GM18507 (cell line): ENCODE measurements at places on chromosomes 6 and 20.
A peak's percentile ranks its signal among the peaks of the same experiment; 100 is the strongest.

GRCh38 chr6:5506149-5506548 is 244.8 kb downstream of the FARS2 start:
- no peak for DNase-seq

- DNase-seq, result no peak
These were observed 79.1 kb downstream of the CD164 start for GRCh38 chr6:109303164-109303563.

DNA sequence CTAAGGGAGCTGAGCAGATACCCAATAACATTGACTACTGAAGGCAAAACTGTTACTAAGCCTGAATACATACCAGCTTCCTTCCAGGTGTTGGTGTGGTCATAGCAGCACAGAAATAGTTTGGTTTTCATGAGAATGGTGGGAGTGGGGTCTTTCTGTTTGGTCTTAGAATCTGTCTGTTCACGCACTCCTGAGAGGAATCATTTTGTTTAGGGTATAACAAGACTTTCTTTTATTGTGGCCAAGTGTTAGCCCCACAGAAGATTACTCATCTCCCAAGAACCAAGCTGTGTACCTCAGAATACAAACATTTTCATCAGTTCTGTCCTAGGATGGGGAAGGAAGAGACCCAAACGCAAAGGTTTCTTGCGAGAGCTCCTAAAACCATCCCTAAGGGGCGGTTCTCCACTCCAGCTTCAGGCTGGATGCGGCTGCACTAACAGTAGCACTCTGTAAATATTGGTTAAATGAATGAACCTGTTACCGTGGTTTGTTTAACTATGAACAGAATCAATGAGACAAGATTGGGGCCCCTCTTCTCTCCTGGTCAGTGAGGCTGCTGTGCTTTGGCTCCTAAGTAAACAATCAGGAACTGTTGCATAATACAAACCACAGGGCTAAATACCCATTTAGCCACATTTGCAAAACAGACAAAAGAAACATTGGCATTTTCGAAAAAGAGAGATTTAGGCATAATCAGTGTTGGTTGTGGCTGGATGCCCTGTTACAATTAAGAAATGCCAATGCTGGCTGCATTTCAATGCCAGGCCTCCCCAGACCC is 44.9 kb downstream of the SNAP25 start:
- no peak for DNase-seq

DNA sequence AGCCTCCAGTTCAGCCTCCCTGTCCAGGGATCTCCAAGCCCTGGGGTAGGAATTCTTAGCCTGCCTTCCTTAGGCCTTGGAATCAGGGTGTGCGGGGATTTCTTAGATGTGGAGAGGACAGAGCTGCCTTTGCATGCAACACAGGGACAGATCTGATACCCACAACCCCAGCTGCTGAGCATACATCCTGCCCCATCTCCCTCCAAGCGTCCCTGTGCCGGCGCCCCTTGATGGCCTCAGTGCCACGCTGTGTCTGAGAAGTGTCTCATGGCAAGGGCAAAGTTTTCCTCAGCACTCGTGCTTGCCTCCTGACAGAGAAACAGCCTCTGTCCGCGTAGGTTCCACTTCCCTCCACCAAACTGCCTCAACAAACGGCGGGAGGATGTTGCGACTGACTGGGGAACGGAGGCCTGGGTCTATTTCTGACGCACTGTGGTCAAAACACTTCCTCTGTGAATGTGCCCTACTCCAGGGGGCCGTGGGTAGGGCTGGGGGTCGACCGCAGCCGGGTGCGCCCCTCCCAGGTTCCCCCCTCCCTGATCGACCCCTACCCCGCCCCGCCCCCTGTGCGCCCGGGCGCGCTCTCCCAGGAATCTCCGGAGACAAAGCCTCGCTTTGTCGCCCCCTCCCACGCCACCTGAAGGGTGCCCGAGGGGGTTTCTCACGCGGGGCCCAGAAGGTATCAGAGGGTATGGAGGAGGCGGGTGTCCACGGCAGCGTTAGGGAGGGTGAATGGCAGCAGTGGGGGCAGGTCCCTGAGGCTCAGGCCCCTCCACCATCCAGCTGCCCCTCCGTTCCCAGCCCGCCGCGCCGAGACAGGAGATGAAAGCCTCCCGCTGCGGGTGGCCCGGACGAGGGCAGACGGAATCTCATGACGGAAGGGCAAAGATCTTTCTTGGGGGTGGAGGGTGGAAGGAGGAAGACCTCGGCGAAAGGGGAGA is 806 bp downstream of the MICAL1 start:
- DNase-seq, result peak; percentile 37

DNA sequence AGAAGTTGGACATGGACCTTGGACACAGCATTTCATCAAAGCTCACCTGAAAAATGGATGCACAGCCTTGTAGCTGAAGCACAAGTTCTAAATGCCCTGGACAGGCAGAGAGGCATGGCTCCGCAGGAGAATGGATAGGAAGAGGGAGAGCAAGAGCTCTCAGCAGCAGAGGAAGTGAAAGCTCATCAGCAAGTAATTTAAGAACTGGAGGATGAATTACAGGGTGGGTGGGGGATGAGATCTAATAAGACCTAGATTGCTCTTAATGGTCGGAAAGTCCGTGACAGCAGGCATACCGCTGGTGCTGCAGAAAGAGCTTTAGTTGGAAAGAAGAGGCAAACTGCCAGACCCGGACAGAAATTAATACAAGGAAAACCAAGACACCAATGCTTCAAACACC is 37.3 kb upstream of the SAYSD1 start:
- no peak for DNase-seq

GRCh38 chr6:107116328-107116892 is 1.1 kb upstream of the BEND3 start:
- no peak for DNase-seq

DNA sequence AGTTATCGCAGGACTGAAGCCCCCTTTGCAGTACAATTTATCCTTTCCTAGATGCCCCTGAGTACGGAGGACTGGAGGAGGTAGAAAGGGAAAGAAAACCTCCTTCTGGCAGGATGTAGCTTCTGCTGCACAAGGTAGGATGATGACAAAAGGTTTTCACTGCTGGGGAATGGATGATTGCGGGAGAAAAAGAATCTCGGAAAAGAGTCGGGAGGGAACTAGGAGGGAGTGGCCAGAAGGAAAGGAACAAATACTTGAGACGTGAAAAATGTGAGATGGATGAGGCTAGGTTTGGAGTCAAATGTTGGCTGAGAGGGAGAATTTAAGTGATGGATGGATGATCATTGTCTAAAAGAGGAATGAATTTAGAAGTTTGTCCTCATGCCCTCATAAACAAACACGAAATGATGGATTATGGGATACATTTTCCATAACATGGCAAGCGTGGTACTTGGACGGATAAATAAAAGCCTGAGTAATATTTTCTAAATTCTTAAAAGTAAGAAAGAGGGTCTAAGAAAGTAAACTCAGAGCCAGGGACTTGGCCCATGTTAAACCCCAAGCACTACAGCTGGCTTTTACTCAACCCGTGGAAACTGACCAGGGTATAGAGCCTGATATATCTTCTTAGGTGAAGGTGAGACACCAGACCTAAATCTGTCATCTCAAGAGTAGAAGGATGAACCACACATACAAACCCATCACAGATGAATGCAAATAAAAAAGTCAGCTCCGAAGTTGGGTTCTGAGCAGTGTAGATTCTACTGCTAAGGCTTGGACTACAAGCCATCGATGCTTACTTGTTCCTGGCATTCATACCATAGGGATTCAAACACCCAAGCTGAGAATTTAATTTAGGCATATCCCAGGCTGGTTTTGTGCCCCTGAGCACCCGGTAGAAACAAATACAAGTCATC is 72.4 kb downstream of the HFE start:
- no peak for DNase-seq

GRCh38 chr20:40949346-40949745 is 79.3 kb upstream of the TOP1 start:
- DNase-seq, result no peak

- DNase-seq, result no peak
These were observed 59.0 kb upstream of the EEF1A1 start for GRCh38 chr6:73579851-73580246.

DNA sequence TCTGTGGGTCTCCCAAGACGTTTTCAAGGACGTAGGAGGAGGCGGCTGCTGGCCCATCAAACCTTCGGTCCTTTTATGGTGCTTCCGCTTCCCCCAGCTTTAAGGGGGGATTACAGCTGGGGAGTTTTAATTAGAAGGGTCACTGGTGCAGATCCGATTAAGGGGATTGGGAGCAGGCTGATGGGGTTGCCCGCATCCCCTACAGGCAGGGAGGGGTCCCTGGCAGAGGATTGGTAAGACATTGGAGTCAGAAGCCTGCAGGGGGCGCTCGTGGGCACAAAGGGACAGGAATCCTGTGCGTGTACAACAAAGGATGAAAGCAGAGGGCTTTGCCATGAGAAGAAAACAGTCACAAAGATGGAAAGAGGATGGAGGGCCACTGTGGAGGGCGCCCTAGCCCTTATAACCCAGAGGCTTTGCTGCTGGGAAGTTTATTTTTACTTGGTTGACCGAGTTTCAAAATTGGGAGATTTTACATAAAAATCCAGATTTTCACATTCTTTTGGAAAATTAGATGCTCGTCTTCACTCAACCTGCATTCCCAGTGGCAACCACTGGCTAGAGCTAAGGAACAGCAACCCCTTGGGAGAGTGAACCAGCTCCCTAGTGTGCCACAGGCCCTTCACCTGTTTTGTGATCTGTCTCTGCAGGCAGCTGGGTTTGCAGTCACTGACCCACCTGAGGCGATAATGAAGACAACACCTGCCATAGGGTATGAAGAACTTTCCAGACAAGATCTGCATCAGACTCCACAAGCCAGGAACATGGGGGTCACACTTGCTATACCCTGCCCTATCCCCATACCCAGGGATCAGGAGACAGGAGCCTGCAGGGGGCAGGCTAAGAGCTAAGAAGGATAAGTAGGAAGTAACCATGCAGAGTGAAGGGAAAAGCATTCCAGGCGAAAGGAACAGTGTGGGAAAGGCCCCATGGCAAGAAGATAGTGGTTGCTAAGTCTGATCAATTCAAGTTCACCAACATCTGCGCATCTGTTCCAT is 97.7 kb downstream of the KCNB1 start:
- peak; percentile 11 for DNase-seq

- DNase-seq, result no peak
These were observed 437.5 kb downstream of the CBLN4 start for GRCh38 chr20:55567826-55568225.

DNA sequence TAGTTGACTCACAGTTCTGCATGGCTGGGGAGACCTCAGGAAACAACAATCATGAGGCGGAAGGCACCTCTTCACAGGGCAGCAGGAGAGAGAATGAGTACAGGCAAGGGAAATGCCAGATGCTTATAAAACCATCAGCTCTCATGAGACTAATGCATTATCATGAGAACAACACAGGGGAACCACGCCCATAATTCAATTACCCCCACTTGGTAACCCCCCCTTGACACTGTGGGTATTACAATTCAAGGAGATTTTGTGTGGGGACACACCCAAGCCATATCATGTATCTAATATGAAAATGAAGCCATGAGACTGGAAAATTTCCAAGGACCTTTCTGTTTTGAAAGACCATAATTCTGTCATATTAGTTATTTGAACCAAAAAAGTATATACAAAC is 342.4 kb upstream of the PLCB4 start:
- DNase-seq, result no peak

GRCh38 chr6:15359335-15359862 is 113.5 kb downstream of the JARID2 start:
- DNase-seq, result no peak

- DNase-seq, result no peak
These were observed 160.2 kb downstream of the SYCP2 start for GRCh38 chr20:59772931-59773913.

DNA sequence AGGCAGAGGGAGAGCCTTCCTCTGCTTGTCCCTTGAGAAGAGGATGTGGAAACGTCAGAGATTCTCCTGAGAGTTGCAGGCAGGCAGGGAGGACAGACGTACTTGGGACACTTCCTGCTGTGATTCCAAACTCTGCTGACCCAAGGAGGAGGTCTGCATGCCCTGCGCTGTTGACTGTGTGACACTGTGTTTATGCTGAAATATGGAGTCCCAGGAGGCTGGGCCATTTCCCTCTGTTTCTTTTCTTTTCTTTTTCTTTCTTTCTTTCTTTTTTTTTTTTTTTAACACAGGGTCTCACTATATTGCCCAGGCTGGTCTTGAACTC is 63.5 kb upstream of the BHLHE23 start:
- no peak for DNase-seq

DNA sequence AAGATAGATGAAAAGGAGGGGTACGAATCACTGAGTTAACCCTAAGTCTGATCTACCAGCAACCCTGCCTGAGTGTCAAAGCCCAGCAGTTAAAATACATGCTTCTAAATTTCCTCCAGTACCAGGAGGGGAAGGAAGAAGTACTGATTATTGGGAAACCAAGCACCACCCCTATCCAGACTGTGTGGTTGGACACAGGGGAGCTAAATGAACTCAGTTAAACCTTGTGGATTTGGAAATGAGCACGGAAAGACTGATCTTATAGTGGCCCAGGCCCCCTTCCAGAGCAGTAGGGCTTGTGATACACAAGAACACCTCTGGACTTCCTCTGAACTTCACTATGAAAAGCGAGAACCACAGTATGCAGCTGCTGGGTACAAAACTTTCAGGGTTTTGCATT is 585.6 kb downstream of the MAFB start:
- no peak for DNase-seq

- no peak for DNase-seq
These were observed 32.4 kb downstream of the MDGA1 start for GRCh38 chr6:37665304-37665703.

GRCh38 chr6:150413781-150414281 is 45.0 kb downstream of the IYD start:
- DNase-seq, result no peak

- no peak for DNase-seq
These were observed 83.7 kb upstream of the RALY start for GRCh38 chr20:33910056-33910455.

- no peak for DNase-seq
These were observed 44.2 kb upstream of the TIAM2 start for GRCh38 chr6:154950979-154951344.

DNA sequence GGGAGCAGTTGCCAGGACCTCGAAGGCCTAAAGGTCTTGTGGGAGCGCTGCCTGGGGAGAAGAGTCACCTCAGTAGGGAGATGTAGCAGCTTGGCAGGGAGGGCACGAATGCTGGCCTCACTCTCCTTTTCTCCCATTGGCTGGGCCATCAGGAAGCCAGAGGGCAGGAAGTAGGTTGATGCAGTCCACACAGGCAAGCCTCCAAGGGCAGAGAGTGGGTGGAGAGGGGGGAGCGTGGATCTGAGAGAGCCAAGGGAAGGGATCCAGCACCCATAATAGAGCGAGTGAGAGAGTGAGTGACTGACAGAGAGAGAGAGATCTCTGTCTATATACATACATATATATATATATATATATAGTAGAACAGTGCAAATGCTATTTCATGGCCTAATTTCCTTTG is 215.3 kb upstream of the LRFN2 start:
- DNase-seq, result no peak

GRCh38 chr20:11186301-11187008 is 512.7 kb upstream of the JAG1 start:
- DNase-seq, result no peak

DNA sequence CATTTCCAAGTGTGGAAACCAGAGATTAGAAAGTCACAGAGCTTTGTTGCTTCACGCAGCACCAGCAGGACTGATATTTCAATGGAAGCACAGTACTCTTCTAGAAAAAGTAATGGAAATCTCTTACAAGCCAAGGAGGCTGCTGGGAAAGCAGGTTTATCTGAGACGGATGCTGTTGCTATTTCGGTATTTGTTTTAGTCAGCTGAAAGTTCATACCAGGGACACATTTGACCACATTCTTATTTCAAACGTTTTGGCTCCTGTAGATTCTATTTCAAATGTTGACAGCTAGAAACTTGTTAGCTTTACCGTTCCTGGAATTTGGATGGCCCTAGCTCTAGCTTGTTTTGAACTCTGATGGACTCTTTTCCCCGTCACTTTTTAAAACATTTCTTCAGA is 3.7 kb upstream of the TMEM242 start:
- no peak for DNase-seq

- DNase-seq, result no peak
These were observed 32.7 kb upstream of the MAP7 start for GRCh38 chr6:136582711-136583471.
